ENCODE measurements at places on chromosomes 7 and 10. TPM values are rescaled to one million over a fixed set of nuclear protein-coding genes. Genes with fewer than 3 reads are reported as not detected.

The OR9A2 gene
- not detected for total RNA-seq

The VAX1 gene
- total RNA-seq: not detected

The MRPL43 gene
- total RNA-seq: 71.1 TPM

The ANXA8L1 gene
- 0.44 TPM for total RNA-seq

The TMEM184A gene
- total RNA-seq: not detected

The COL17A1 gene
- total RNA-seq: under 0.01 TPM
